ENCODE measurements at places on chromosomes 2 and 18.

- no peak for DNase-seq
These were observed 17.2 kb downstream of the SNORC start for GRCh38 chr2:232887171-232887850.

DNA sequence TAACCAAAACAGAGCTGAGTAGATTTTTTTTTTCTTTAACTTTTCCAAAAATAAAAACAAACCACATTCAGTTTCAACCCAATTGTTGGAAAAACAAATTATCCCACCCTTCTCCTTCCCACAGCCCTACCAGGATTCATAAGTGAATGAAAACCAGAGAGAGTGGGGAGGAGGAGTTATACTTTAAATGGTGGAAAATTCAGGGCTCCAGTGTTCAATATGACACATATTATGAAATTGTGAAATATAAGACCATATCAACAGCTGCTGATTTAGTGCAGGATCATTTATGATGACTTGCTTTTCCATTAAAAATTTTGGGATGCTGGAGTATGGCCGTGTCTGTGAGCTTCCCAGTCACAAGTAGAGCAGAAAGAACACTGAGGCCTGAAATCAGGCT lies 26.7 kb downstream of the COLEC12 start:
- DNase-seq, result no peak

GRCh38 chr18:25553631-25554263 lies 201.8 kb upstream of the ZNF521 start:
- no peak for DNase-seq

- DNase-seq, result no peak
These were observed 18.9 kb upstream of the DPP4 start for GRCh38 chr2:162092658-162093556.

DNA sequence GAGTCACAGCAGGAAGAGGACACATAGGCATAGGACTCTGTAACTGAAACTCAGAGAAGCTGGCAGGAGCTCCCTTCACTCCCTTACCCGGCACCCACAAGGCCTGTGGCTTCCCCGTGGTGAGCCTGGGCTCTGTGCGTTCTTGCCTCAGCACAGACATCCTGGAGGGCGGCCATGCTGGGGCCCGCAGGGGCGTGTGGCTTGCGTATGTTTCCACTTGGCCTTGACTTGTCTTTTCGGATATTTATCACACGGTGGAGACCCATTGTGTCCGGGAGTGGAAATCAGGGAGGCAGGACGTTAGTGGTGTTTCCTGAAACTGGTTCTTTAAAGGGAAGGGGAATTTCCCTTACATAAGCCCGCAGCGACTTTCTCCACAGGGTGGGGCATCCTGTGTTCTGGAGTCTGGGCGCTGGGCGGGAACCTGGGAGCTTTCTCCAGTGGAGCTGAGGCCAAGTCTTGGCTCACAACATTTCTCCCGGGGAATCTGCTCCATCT lies 49.9 kb upstream of the EML6 start:
- DNase-seq, result no peak

DNA sequence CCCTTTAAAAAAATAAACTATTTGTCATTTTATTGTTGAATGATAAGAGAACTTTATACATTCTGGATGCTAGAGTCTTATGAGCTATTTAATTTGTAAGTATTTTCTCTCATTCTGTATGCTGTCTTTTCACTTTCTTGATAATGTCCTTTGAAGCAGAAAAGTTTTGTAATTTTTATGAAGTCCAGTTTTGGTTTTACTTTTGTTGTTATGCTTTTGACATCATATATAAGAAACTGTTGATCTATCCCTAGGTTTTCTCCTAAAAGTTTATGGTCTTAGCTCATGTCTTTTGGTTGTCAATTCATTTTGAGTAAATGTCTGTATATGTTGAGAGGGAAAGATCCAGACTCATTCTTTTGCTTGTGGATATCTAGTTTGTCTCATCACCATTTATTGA lies 52.5 kb downstream of the TMEM247 start:
- DNase-seq, result no peak

All from stimulated activated CD8-positive, alpha-beta memory T cell treated with anti-CD3 and anti-CD28 coated beads, Interleukin-15, amount 100 ng/mL, for 4 hours (primary cell).